ENCODE measurements at places on chromosomes 3 and 15.

GRCh38 chr3:187812496-187812895, 67.2 kb upstream of the BCL6 start:
- no peak for DNase-seq

GRCh38 chr3:59935025-59935424, 885.2 kb upstream of the CFAP20DC start:
- DNase-seq, result no peak

DNA sequence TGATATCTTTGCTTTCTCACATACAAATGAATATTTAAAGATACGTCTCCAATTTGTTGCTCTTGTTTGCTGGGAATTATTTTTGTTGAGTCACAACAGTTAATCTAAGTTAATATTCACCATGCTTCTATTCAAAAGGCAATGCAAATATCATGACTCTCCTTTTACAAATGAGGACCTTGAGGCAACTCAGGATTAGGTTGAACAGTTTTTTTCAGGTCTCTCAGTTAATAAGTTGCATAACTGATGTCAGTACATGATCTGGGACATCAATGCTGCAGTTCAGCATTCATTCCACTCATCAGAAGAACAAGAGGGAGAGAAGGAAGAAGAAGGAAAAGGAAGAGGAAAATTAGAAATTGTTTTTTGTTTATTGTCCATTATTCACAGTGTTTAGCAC, 781 bp upstream of the NAALADL2 start:
- no peak for DNase-seq

- DNase-seq, result no peak
Measured at GRCh38 chr3:124860599-124860998, 26.6 kb downstream of the ITGB5 start.

- no peak for DNase-seq
Measured at GRCh38 chr3:52769786-52770455, 819 bp downstream of the NEK4 start.

DNA sequence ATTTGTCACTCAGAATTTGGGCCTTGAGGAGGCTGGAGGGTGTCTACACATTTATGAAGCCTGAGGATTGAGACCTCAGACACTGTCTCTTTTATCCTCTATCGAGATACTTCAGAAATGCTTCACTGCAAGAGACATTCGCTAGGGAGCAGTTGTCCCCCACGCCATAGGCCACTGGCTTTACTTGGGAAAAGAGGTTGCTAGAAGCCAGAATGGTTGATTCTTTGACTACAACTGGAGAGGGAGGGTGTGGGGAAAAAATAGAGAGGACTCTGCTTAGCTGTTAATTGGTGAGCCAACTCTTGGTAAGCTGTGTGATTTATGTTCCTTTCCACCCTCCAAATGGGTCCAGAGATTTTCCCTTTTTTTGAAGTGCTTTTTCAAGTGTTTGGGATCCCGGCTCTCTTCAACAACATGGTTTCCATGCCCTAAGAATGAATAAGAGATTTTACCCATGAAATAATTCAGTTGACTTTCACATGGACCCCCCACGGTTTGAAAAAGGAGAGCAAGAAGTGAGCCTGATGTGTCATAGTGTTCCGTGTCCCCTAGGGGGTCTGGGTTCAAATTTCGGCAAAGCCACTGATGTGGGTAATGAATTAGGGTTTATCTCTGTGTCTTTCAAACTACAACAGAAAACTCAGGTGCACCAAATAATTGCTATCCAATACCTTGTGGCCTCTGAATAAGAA, 2.7 kb downstream of the BOC start:
- DNase-seq, result no peak

GRCh38 chr3:8324747-8325146, 176.9 kb upstream of the LMCD1 start:
- no peak for DNase-seq

DNA sequence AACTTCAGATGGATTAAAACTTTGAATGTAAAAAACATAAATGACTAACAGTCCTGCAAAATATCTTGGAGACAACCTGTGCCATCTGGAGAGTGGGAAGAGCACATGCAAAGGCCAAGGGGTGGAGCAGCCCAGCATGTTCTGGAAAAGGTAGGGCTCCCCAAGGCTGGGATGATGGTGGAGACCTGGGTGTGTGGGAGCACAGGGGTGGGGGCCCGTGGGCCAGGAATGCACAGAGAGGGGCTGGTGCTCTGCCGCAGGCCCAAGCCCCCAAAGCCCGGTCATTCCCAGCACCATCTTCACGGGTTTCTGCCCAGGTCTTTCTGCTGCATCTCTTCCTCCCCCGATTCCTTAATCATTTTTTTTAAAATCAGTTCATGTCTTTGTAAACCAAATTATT, 9.7 kb upstream of the GATA2 start:
- no peak for DNase-seq

GRCh38 chr3:189339996-189340395, 168.2 kb downstream of the TPRG1 start:
- no peak for DNase-seq

DNA sequence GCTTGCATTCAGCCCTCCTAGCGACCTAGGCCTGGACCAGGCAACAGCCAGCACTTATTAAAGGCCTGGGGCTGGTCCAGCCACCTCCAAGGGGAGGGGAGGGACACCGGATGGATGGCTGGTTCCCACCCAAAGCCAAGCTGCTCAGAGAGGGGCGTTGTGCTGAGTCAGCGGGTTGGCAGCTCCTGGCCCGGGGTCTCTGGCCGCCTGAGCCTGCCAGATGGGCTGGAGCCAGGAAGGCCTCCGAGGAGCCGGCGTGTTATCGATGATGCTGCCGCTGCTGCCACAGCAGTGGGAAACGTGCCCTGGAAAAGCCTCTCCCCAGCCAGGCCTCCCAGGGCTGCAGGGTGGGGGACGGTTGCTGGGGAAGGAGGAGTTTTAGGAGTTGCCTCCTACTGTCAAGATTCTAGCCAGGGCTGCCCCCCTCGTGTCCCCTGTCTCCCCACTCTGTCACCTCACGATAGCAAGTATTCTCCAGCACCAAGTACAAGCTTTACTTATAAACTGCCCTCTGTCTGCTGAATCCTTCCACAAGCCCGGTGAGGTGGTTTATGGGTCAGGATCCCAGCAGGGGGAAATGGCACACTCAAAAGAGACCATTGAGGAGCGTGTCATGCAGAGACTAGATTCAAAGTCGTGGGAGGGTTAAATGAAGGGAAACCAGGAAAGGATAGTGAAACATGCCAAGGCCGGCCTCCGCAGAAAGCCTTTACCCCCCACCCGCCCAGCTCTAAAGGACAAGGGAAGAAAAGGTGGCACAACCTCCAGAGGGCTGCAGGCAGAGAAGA, 43.2 kb upstream of the TSEN2 start:
- DNase-seq, result no peak

- DNase-seq, result no peak
Measured at GRCh38 chr15:94239474-94239873, 8.1 kb downstream of the MCTP2 start.

DNA sequence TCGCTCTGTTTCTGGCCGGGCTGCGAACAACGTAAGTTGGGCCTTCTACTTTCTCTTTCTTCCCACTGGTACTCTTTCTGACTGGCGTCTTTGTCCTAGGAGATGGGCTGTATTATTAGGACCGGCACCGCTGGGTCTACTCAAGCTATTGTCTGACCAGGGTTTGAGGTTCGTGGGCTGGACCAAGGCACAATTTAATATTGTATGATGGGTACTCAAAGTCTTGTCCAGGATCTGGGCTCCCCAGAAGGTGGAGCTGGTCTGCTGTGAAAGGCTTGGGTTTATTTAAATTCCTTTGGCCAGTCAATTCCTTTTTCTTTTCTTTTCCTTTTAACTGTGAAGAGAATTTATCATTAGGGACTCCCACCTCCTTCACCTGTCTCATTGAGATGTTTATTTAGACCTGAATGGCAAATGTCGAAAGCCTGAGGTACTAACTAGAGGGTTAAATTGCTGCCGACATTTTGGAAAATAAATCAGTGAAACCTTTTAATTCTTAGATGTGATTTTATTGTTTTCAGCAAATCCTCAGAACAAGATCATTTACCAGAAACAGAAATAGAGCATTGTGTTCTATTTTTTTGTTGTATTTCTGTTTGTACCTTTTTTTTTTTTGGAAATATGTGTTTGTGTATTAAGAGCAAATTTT, 410 bp downstream of the LRRC49 start:
- no peak for DNase-seq

- DNase-seq, result no peak
Measured at GRCh38 chr3:174220775-174221554, 638.2 kb upstream of the NAALADL2 start.

DNA sequence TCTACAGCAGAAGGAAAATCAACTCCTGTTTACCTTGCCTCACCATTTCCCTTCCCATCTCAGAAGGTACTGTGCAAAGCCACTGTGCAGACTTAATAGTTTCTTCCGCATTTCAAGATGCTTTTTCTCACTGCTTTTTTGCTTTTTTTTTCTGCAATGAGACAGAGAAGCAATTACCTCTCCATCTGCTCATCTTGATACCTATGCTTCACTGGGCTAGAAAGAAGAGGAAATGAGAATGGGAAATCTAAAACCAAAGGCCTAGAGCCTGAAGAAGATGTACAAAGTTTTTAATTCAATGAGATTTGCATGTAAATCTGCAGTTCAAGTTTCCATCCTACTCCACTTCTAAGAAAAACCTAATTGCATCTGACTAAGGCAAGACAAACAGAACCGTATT, 238.1 kb upstream of the SETMAR start:
- DNase-seq, result no peak

GRCh38 chr15:26772154-26773066, at the start of gene GABRB3:
GABRB3 (minus strand) TSS chr15:26773066.
- DNase-seq, result no peak

- DNase-seq, result no peak
Measured at GRCh38 chr3:12190832-12191231, 32.1 kb upstream of the TIMP4 start.

GRCh38 chr3:46994801-46995731, 15.6 kb downstream of the NBEAL2 start:
- no peak for DNase-seq

GRCh38 chr3:127426444-127427153, 138.8 kb upstream of the PRR20G start:
- no peak for DNase-seq

DNA sequence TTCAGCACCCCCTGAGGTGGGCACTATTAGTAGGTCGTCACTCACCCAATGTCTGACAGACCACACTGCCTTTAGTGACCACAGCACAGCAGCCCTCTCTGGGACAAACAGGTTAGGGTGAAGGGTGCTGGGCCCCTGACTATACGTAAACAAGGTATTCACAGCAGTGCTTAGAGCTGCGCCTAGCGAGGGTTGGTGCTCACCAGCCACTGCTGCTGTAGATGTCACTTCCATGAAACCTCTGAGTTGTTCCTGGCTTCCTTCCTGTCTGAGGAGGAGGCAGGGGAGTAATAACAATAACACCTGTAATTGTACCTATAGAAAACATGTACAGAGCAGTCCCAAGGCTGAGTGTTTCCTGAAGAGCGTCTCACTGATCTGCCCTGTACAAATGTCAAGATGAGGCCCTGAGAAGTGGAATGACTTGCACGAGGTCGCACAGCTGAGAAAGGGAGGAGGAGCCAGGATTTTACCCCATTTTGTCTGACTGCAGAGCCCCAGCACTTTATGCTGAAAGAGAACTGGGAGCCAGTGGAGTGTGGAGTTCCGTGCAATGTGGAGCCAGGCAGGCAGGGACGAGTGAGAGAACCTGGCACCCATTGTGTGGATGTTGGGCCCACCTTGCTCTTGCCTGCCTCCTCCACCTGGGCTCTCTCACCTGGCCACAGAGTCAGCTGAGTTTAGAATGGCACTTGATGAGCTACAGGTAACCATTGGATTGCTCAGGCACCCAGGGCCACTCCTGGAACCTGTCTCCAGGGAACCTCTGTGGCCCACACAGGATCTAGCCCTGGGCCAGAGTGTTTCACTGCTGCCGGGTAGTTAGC, 93.8 kb downstream of the DNAJB8 start:
- no peak for DNase-seq

- no peak for DNase-seq
Measured at GRCh38 chr3:83632526-83632925, 1326.3 kb upstream of the CADM2 start.

- DNase-seq, result no peak
Measured at GRCh38 chr15:52857471-52857870, 67.3 kb upstream of the ONECUT1 start.

GRCh38 chr3:194871143-194871863, 185.6 kb downstream of the FAM43A start:
- no peak for DNase-seq

GRCh38 chr3:32596909-32597369, 26.3 kb upstream of the DYNC1LI1 start:
- DNase-seq, result no peak

DNA sequence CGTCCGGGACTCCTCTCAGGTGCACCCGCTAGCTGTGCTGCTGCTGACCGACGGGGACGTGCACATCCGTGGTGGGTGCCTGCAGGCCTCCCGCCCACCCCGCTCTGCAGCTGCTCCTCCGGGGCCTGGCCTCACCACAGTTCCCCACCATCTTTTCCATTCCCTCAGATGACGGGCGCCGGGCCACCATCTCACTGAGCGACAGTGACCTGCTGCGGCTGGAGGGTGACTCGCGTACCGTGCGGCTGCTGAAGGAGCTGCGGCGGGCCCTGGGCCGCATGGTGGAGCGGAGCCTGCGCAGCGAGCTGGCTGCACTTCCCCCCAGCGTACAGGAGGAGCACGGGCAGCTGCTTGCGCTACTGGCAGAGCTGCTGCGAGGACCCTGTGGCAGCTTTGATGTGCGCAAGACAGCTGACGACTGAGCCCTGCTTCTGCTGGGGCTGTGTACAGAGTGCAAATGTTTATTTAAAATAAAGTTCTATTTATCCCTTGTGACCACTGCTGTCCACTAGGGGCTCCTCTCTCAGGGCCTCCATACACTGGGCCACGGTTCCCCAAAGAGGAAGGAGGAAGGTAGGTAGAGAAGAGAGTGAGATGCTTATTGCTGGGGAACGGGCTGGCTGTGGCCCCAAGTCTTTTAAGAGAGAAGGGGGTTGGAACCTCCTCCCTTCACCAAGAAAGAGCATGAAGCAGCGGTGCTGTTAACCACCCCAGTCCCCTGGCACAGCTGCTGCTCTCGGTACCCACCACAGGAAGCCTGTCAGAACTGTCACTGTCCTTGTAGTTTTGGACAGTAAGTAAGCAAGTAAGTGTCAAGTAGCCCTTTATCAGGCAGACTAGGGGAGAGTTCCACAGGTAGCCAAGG, 47.0 kb downstream of the DHX30 start:
- no peak for DNase-seq

GRCh38 chr15:71448688-71449114, 333.4 kb downstream of the THSD4 start:
- no peak for DNase-seq
